Fibroblast of lung (primary cell): ENCODE measurements at places on chromosomes 3 and 15. TPM values are rescaled to one million over a fixed set of nuclear protein-coding genes. Genes with fewer than 3 reads are reported as not detected.

Gene C2CD4A
- polyA plus RNA-seq = not detected in 2 replicates

Gene SOX14
- polyA plus RNA-seq = not detected in 2 replicates

Gene GOLGA6L4
- 0.58 and 0.90 TPM in 2 replicates for polyA plus RNA-seq

Gene THPO
- 0.16 and 0.27 TPM in 2 replicates for polyA plus RNA-seq

Gene DNAH12
- 0.06 and 0.12 TPM in 2 replicates for polyA plus RNA-seq

Gene EFHB
- 0.28 and 0.43 TPM in 2 replicates for polyA plus RNA-seq

Gene BNC1
- 5.7 and 14.8 TPM in 2 replicates for polyA plus RNA-seq

Gene RHOV
- polyA plus RNA-seq = not detected in 2 replicates

Gene GP9
- polyA plus RNA-seq = not detected in 2 replicates

DNA sequence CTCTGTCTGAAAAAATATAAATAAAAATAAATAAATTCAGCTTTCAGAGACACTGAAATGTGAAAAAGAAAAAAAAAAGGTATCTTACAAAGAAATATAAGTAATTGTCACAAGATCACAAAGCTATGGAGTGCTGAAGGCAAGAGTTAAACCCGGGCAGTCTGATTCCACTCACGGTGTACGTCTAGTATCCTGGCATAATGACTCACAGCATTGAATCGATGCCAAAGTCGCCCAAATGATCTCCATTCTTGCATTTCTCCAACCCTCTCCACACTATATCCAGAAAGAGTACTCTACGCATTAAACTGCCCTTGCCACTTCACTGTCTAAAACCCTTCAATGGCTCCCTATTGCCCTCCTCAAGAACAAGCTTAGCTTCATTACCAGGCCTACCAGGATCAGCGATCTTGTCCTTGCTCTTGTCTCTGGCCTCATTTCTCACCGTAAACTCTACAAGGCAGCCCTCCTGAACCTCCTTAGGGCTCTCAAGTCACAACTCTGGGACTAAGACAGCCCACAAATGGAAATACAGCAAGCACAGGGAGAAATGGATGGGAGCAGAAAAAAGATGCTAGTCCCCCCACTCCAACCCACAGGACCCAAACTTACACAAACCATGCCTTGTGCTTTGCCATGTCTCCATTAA lies 7.7 kb downstream of the SUCLG2 start:
- no peaks in the 10 kb centered on the region for H3K36me3 ChIP-seq
- peaks cover 5% of the 10 kb centered on the region for H3K4me1 ChIP-seq
- H3K4me3 ChIP-seq = no peak overlapping the region
- no peaks in the 10 kb centered on the region for H3K27me3 ChIP-seq

- no peaks in the 10 kb centered on the region for H3K27me3 ChIP-seq
- H3K27ac ChIP-seq = no peak overlapping the region
- H3K36me3 ChIP-seq = no peaks in the 10 kb centered on the region
- DNase-seq = no peak
Observed at GRCh38 chr3:65569845-65570405, 468.8 kb downstream of the MAGI1 start.

GRCh38 chr3:187798126-187798525 lies 52.9 kb upstream of the BCL6 start:
- H3K4me3 ChIP-seq = no peak overlapping the region
- no peak for DNase-seq
- no peaks in the 10 kb centered on the region for H3K36me3 ChIP-seq
- H3K4me1 ChIP-seq = no peaks in the 10 kb centered on the region
- no peak overlapping the region for H3K27ac ChIP-seq

DNA sequence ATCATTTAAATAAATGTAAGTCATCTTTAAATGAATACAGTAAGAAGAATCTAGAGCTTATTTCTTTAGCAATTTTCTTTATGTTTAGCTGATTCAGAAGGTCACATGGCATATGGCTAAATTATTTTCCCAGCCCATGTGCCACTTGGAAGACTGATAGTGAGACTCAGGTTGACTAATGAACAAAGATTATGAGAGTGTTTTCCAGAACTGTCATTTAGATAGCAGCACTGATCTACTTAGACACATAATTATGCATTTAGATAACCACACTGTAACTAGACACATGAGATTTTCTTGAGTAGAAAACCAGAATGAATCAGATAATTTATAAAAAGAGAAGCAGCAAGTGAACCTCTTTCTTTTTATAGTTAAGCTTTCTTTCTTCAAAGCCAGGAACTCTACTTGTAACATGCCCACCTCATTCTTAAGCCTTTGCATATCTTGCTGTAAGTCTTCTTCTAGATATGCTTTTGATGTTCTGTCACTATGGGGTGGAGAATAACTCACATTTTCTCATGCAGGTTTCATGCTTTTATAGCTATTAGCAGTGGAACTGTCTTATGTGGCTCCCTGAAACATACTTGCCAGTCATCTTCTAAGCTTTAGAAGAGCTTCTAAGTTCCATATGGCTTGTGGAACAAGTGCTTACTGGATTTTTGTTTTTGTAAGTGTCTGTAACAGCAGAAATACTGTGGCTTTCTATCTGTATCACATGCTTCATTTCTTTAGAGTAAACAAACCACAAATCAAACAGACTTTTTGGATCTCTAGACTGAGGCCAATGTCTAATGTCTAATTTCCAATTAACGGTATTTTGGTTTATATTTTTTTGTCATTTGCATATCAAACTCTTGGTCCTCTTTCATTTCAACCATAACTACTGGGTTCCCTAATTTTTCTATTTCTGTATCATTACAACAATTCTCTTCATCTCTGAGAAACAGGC lies 101.4 kb downstream of the LMLN start:
- H3K27me3 ChIP-seq = peaks cover 7% of the 10 kb centered on the region
- no peak overlapping the region for H3K27ac ChIP-seq
- H3K36me3 ChIP-seq = no peaks in the 10 kb centered on the region
- no peak for DNase-seq
- no peaks in the 10 kb centered on the region for H3K4me1 ChIP-seq

DNA sequence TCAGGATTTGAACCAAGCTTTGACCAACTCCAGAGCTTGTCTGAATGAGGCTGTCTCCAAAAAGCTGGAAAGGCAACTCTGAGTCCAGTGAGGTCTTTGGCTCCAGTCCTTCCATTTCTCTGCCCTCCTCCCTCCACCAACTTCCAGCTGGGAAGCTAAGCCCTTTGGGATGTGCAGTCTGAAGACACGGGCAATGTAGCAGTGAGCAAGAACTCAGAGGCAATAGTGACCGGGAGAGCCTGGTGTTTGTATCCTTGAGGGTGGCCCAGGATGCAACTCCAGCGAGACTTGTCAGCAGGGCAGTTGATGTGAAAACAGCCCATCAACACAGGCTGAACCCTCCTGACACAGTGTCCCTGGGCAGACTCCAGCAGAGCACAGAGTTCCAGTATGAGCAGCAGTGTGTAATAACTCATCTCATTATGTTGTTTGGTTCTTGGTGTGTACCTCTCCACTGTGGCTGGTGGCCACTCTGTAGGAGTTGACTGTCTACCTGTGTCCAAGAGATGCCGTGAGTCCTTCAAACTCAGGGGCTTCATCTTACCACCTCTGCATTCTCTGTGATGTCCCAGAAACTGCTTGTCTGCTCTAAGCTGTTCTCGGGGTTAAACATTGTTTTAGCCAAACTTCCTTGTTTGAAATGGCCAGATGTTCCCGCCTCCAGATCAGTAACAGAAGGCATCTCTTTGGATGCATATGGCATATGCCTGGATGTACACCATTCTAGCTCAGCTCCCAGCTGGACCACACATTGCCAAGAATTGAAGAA lies 6.6 kb downstream of the CDCP1 start:
- peak overlapping the region; percentile 81 for H3K27ac ChIP-seq
- no peaks in the 10 kb centered on the region for H3K27me3 ChIP-seq
- peak; percentile 61 for DNase-seq
- H3K36me3 ChIP-seq = no peaks in the 10 kb centered on the region
- H3K4me1 ChIP-seq = peaks cover 27% of the 10 kb centered on the region

- H3K36me3 ChIP-seq = peaks cover 9% of the 10 kb centered on the region
- no peak for DNase-seq
- no peak overlapping the region for H3K4me3 ChIP-seq
- no peaks in the 10 kb centered on the region for H3K27me3 ChIP-seq
- H3K4me1 ChIP-seq = peaks cover 9% of the 10 kb centered on the region
Observed at GRCh38 chr3:168021737-168022450, 73.8 kb downstream of the GOLIM4 start.

GRCh38 chr3:111335512-111336303 lies 206.3 kb upstream of the CD96 start:
- no peak overlapping the region for H3K4me3 ChIP-seq
- H3K4me1 ChIP-seq = no peaks in the 10 kb centered on the region
- no peak overlapping the region for H3K27ac ChIP-seq
- no peaks in the 10 kb centered on the region for H3K27me3 ChIP-seq
- DNase-seq = no peak

GRCh38 chr3:30750967-30751366 lies 143.5 kb downstream of the GADL1 start:
- no peaks in the 10 kb centered on the region for H3K4me1 ChIP-seq
- H3K27ac ChIP-seq = no peak overlapping the region
- no peaks in the 10 kb centered on the region for H3K27me3 ChIP-seq
- no peak overlapping the region for H3K4me3 ChIP-seq

- H3K27ac ChIP-seq = no peak overlapping the region
- peak overlapping the region; percentile 56 for H3K4me3 ChIP-seq
- no peaks in the 10 kb centered on the region for H3K4me1 ChIP-seq
- no peak for DNase-seq
- H3K27me3 ChIP-seq = no peaks in the 10 kb centered on the region
Observed at GRCh38 chr15:99731336-99732123, 1.7 kb downstream of the LYSMD4 start.

DNA sequence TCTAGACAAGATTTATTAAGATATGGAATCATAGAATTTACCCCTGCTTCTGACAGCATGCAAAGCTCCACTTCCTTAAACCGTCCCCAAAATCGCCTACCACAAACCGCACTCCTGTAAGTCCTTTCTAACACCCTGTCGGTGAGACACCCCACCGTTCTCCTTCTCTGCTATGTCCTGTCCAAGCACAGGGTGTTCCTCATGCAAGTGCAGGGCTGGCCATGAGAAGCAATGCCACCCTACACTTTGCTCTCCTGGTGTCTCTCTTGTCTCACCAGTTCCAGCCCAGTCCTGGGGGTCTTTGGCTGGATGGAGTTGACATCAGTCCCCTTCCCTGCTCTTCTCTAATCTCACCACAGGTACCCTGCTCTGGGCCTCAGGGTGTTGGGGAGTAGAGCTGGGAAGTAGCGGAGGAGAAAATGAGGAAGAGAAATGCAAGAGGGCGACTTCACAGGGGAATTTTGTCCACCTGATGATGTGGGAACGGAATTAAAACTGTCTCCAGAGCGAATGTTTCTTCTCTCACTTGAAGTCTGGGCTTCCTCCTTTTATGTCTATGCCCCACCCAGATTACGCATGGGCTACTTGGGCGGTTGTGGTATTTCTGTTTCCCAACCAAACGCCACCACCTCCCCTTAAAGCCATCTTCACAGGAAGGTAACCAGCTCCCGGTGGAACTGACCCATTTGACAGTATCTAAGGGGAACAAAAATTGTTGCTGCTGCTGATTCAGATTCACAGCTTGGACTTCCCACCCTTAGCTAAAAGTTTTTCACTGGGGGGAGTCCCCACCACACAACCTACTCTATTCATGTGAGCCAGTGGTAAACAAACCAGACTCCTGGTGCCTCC lies 49.9 kb downstream of the CASR start:
- H3K27ac ChIP-seq = no peak overlapping the region
- no peaks in the 10 kb centered on the region for H3K4me1 ChIP-seq
- H3K36me3 ChIP-seq = no peaks in the 10 kb centered on the region
- no peak overlapping the region for H3K4me3 ChIP-seq

GRCh38 chr15:73052653-73053397 lies 562 bp downstream of the NEO1 start:
- DNase-seq = peak; percentile 39
- no peak overlapping the region for H3K27ac ChIP-seq
- no peaks in the 10 kb centered on the region for H3K4me1 ChIP-seq
- peak overlapping the region; percentile 58 for H3K4me3 ChIP-seq

- H3K27me3 ChIP-seq = no peaks in the 10 kb centered on the region
- no peak within 1 kb of the TSS for H3K27ac ChIP-seq
- no peaks in the 10 kb centered on the region for H3K4me1 ChIP-seq
- no peaks in the 10 kb centered on the region for H3K36me3 ChIP-seq
Observed at GRCh38 chr3:139020868-139021234, at the start of gene PRR23B. PRR23B (minus strand) TSS chr3:139020926; CDS start chr3:139020661, 265 bp downstream.

- H3K4me3 ChIP-seq = no peak overlapping the region
- H3K36me3 ChIP-seq = no peaks in the 10 kb centered on the region
- no peaks in the 10 kb centered on the region for H3K4me1 ChIP-seq
- H3K27me3 ChIP-seq = peaks cover 3% of the 10 kb centered on the region
- no peak for DNase-seq
Observed at GRCh38 chr3:113104357-113105092, 106.8 kb upstream of the BOC start.

GRCh38 chr15:100202309-100202960 lies 139.3 kb downstream of the ADAMTS17 start:
- no peak overlapping the region for H3K4me3 ChIP-seq
- H3K27me3 ChIP-seq = no peaks in the 10 kb centered on the region
- no peak overlapping the region for H3K27ac ChIP-seq
- no peaks in the 10 kb centered on the region for H3K36me3 ChIP-seq
- DNase-seq = no peak

DNA sequence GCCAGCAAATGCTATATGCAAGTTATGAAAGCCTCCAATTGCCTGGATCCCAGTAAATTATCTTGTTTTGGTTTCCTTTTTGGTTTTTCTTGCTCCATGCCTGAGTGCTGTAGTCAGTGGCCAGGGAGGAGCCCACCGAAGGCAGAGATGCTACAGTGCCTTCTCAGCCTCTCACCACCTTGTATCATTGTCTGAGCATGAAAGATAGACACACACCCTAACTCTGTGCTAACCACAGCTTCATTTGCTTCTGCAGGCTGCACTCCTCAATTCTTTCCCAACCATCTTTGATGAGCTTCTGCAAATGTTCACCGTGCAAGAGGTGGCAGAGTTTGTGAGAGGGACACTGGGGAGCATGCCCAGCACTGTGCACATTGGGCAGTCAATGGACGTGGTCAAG lies 114.5 kb upstream of the MANF start:
- no peak overlapping the region for H3K4me3 ChIP-seq
- no peaks in the 10 kb centered on the region for H3K36me3 ChIP-seq
- H3K27me3 ChIP-seq = no peaks in the 10 kb centered on the region

DNA sequence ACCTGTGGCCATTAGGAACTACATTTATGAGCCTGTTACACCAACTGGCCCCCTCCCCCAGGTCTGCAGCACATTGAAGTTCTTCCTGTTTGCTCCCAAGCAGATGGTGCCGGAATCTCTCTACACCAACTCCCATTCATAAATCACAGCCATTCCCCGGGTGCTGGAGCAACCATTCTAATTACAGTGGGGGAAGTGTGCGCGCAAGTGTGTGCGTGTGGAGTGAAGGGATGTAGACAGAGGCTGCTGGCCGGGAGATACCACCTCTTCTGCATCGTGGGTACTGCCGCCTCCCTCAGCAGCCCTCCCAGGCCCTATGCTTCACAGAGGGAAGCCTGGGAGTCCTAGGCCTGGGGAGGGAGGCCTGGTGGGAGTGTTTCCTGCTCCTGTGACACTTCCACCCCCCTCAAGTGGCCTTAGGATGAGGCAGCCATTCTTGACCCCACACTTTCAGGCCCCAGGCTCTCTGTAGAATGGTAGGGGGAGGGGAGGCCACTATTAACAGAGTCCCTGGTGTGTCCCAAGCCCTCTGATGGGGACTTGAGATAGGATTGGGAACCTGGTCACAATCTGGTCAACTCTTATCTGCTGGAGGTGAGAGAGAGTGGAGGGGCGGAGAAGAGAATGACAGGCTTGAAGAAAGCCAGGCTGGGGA lies 69.1 kb downstream of the MAGEF1 start:
- H3K36me3 ChIP-seq = no peaks in the 10 kb centered on the region
- H3K4me3 ChIP-seq = no peak overlapping the region
- H3K27ac ChIP-seq = no peak overlapping the region
- H3K4me1 ChIP-seq = no peaks in the 10 kb centered on the region
- DNase-seq = no peak

GRCh38 chr3:100603469-100603868 lies 5.9 kb upstream of the ADGRG7 start:
- H3K36me3 ChIP-seq = no peaks in the 10 kb centered on the region
- no peak overlapping the region for H3K4me3 ChIP-seq
- H3K4me1 ChIP-seq = no peaks in the 10 kb centered on the region
- no peaks in the 10 kb centered on the region for H3K27me3 ChIP-seq
- H3K27ac ChIP-seq = no peak overlapping the region
- peak; percentile 24 for DNase-seq
